ENCODE measurements at places on chromosomes 11 and 22.

DNA sequence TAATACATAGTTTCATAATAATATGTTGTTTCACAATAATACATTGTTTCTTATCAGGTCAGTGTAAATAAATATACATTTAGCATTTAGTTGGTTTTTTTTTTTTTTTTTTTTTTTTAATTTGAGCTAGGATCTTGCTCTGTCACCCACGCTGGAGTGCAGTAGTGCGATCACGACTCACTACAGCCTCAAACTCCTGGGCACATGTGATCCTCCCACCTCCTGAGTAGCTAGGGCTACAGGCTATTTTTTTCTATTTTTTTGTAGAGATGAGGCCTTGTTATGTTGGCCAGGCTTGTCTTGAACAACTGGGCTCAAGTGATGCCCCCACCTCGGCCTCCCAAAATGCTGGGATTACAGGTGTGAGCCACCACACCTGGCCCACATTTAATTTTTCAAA is 43.5 kb downstream of the MIAT start:
- DNase-seq: no peak

GRCh38 chr22:50017701-50018224 is 5.2 kb upstream of the IL17REL start:
- DNase-seq: no peak

GRCh38 chr11:128926000-128926399 is 16.7 kb downstream of the TP53AIP1 start:
- DNase-seq: no peak

DNA sequence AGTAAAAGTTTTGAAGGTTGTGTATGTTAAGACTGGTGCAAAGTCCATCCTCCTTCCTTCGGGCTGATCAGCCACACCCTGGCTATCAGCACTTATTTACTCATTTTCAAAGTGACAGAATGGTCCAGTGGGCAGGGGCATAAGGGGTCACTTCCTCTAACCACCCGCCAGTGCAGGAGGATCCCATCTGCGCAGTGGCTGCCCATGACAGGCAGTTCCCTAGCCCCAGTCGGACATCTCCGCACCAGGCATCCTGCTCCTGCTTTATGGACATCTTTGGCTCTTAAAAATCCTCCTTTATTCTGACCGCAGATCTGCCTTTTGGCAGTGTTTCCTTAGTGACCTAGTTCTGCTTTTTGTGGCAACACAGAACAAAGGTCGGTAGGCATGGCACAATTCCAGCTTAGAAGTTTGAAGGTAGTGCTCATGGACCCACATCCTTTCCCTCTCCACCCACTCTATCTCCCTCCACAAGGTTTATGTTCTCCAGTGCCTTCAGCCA is 55.9 kb downstream of the BMAL1 start:
- DNase-seq: no peak

DNA sequence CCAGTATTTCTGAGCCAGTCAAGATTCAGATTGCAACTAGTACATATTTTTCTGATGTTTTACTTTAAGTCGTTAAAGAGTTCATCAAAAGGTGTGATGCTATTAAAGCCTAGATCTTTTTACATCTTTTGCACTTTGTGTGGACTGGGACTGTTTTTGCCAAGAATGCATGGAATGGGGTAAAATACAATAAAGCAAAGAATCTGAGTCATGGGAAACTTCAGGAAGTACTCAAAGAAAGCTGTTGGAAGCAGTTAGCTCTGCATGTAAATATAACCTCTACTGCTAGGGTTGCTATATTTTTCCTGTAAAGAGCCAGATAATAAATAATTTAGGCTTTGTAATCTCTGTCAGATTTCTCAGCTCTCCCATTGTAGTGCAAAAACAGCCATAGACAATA is 20.9 kb downstream of the ATXN10 start:
- no peak for DNase-seq

DNA sequence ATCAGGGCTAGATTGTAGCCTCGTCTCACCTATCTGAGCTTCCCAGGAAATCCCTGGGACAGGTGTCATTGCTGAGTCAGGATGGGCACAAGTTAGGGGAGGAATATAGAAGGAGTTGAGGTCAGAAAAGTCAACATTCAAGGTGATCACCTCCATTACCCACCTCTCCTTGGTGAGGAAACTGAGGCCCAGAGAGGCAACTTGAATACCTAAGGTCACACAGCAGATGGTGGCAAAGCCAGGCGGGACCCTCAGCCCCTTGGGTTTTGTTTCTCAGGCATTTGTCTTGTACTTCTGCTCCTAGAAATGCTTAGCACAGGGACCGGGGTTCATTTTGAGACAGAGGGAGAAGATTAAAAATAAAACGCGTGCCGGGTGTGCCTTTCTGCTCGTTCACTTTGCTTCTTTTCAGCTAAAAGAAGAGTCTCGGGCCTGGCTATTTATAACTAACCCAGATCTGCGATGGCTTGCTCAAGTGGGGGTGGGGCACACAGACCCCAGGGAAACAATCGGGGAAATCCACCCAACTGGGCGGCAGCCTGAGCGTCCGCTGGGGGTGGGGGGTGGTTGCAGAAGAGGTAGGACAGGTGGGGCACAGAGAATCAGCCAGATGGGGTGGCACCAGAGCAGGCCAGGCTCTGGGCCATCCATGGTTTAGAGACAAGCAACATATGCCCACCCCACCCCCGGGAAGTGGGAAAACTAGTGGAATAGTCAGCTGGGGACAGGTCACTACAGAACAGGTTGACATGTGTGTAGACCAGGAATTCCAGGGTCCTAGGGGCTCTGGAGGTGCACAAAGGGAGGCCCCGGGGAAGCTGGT is 3.9 kb upstream of the GNAZ start:
- DNase-seq: no peak

- no peak for DNase-seq
Observed at GRCh38 chr11:126202646-126203359, 8.6 kb downstream of the RPUSD4 start.

- DNase-seq: no peak
Observed at GRCh38 chr22:35460688-35461087, 60.7 kb downstream of the MCM5 start.
